Kidney epithelial cell (primary cell): ENCODE measurements at places on chromosomes 2 and 18.

DNA sequence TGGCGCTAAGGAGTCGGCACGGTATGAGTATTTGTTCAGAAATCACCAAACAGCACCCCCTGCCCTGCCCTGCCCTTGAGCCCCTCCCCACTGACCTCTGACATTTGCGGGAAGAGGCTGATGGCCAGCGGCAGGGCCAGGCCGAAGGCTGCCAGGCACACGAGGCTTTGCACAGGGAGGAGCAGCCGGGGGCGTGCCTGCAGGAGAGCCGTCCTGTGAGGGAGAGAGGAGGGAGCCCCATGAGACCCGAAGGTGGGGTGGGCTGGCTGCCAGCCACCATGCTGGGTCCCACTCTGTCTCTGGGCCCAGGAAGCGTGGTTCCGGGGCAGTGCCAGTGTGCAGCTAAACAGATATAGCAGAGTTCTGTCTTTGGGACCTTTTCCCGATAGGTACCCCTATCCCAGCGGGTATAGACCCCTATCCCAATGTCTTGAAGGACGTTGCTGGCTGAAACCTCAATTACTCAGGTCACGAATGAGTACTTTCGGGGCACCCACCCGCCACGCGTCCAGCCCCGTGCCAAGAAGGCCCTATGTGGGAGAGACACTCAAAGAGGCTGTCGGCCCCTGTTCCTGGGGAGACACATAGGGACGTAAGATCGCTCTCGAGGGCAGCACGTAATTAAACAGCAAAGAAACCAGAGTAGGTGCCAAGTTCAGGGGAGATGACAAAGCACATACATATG lies 43.9 kb downstream of the EMX1 start:
- no peak for DNase-seq

- no peak for DNase-seq
Observed at GRCh38 chr2:179275253-179276012, 10.8 kb upstream of the SESTD1 start.

GRCh38 chr2:135182190-135182589 lies 130.1 kb downstream of the RAB3GAP1 start:
- DNase-seq = no peak

- no peak for DNase-seq
Observed at GRCh38 chr2:134704173-134704572, 14.6 kb downstream of the TMEM163 start.

DNA sequence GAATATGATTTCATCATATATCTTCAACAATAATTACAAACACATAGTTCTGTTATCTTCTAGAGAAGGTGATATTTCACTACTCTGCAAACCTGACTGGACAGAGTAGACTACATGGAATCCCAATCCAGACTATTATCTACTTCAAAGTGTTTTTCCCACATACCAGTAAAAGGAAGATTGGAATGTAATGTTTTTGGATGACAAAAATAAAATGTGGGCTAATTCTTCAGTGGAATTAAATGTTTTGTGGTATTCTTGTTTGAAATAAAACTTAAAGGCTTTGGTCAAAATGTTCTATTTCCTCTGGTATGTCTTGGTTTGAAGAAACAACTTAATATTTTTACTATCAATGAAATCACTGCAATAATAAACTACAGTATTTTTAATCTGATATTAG lies 22.1 kb downstream of the COL5A2 start:
- no peak for DNase-seq

GRCh38 chr18:24126155-24126961 lies 12.5 kb upstream of the CABYR start:
- no peak for DNase-seq

DNA sequence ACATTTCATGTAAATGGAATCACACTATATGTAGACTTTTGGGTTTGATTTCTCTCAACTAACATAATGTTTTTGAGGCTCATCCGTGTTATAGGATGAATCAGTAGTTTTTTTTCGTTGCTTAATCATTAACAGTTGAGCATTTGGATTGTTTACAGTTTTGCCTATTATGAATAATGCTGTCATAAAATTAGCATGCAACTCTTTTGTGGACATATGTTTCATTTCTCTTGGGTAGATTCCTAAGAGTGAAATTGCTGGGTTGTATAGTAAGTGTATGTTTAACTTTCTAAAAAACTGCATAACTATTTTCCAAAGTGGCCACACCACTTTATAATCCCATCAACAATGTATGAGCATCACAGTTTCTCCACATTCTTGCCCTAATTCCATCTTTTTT lies 7.7 kb upstream of the RHBDD1 start:
- DNase-seq = no peak

GRCh38 chr18:2635586-2635985 lies 19.9 kb upstream of the SMCHD1 start:
- no peak for DNase-seq

GRCh38 chr2:38107738-38108410 lies 31.9 kb upstream of the CYP1B1 start:
- DNase-seq = no peak

GRCh38 chr2:216221811-216222210 lies 112.7 kb downstream of the XRCC5 start:
- DNase-seq = no peak

GRCh38 chr2:131417886-131418285 lies 53.9 kb upstream of the RAB6D start:
- DNase-seq = no peak

- DNase-seq = peak; percentile 9
Observed at GRCh38 chr2:166314022-166314759, 61.6 kb downstream of the SCN9A start.

DNA sequence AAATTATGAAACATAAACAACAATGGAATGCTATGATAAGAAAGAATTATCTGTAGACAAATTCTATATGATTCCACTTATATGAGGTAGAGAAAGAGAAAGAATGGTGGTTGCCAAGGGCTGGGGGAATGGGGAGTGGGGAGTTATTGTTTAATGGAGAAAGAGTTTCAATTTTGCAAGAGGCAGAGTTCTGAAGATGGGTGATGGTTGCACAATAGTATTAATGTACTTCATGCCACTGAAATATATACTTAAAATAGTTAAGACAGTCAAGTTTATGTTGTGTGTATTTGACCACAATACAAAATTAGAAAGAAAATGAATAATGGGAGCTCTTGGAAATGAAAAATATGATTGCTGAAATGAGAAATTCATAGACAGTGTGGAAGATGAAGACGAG lies 22.6 kb upstream of the FAM117B start:
- DNase-seq = no peak

DNA sequence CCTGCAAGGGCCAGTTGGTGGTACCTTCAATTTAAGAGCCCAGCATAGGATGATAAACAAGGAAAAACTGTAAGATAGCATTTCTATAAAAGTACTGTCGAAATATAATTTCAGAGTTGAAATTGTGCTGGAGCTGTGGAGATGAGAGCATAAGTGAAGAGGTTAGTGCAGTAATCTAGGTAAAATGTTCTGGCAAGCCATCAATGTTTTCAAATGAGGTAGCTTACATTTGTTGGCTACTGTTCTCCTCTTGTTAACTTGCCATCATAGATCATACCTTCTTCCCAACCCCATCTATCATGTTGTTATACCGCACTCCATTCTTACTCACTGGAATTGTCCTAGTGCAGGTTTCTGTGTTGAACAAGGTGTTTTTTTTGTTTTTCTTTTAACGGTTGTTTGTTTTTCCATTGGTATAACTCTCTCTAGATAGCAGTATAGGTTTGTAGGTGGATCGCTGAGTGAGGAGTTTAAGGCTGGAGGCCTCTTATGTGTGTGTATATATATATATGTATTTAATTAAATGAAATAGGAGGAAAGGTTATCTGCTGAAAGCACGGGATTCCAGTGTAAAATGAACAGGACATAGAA lies 40.5 kb downstream of the EHBP1 start:
- no peak for DNase-seq

DNA sequence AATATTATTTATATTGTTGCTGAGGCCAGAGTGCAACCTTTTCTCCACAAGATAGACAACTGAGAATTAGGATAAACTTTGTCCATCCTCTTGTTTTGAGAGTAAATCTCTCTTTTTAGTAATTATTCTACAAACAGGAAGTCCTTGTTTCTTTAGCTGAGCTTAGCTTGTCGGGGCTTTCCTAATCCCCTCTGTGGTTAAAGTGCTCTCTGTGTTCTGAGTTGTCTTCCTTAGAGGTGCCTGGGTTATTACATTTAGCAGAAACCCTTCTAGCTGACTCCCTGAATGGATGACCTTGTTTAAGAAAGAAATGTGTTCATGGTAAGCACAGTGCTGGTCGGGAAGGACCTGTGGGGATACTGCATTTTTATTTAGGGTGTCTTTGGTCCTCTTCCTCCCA lies 12.7 kb downstream of the USP39 start:
- DNase-seq = no peak

GRCh38 chr18:28177828-28178635 lies 1.1 kb upstream of the CDH2 start:
- no peak for DNase-seq

GRCh38 chr2:227818675-227819397 lies 5.2 kb downstream of the CCL20 start:
- DNase-seq = no peak

- no peak for DNase-seq
Observed at GRCh38 chr2:219731173-219731572, 103.7 kb downstream of the SLC4A3 start.

GRCh38 chr2:60497500-60497899 lies 56.0 kb downstream of the BCL11A start:
- DNase-seq = no peak

- DNase-seq = no peak
Observed at GRCh38 chr2:1649103-1650084, 94.9 kb downstream of the PXDN start.

DNA sequence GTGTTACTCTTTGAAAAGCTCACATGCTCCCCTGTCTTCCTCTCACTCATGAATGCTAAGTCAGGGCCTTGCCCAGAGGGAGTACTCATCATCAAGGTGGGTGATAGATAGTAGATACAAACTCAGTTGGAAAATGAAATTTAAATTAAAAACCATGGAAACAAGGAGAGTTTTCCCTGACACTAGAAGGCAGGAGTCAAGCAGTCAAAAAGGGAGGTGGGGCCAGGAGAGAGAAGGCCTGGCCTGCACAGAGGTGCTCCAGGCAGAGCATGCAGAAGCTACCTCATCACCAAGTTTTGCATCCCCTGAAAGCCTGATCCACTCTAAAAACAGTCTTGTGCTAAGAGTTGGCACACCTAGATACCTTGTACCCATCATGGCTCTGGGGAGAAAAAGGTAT lies 143.7 kb downstream of the MYO5B start:
- DNase-seq = no peak

- DNase-seq = no peak
Observed at GRCh38 chr2:33512112-33512511, 35.7 kb downstream of the RASGRP3 start.

- peak; percentile 77 for DNase-seq
Observed at GRCh38 chr2:197453914-197454398, 604 bp downstream of the COQ10B start.

GRCh38 chr2:216189410-216189809 lies 80.3 kb downstream of the XRCC5 start:
- DNase-seq = no peak

DNA sequence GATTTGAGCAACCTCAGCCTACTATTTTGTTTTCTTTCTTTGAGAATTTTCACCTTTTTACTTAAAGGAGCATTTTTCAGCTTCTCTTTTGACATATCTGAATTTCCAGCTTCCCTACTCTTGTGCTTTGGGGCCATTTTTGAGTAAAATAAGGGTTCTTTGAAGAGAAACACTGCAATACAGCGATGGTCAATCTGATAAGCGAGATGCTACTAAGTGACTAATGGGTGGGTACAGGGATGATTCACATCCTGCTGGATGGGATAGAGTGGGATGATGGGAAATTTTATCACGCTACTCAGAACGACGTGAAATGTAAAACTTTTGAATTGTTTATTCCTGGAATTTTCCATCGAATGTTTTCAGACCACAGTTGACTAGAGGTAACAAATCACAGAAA lies 211.5 kb downstream of the TMEM247 start:
- DNase-seq = no peak

DNA sequence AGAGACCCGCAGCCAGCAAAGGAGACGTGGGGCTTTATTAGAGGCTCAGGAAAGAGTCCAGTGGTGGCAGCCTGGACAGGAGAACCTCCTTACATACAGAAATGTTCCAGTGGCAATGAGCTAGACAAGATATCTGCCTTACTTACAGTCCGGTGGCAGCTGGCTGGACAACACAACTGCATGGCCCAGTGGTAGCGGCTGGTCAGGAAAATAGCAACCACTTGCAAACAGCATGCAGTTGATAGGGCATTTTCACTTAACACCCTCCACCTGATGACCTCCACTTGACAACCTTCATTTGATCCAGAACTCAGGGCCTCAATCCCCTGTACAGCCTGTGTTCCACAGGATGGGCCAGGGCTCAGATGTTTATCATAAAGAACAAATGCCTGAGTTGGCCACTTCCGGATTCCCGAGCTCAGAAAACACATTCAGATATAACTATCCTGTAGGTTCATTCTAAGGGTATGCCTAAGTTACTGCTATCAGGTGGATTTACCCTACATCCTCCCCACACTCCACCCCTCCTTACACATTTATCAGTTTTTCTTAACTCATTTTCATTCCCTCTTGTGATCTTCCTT lies 63.3 kb upstream of the ITPRID2 start:
- no peak for DNase-seq

- no peak for DNase-seq
Observed at GRCh38 chr2:226690461-226691024, 109.1 kb downstream of the IRS1 start.

- no peak for DNase-seq
Observed at GRCh38 chr2:169975221-169975620, 148.0 kb downstream of the UBR3 start.

DNA sequence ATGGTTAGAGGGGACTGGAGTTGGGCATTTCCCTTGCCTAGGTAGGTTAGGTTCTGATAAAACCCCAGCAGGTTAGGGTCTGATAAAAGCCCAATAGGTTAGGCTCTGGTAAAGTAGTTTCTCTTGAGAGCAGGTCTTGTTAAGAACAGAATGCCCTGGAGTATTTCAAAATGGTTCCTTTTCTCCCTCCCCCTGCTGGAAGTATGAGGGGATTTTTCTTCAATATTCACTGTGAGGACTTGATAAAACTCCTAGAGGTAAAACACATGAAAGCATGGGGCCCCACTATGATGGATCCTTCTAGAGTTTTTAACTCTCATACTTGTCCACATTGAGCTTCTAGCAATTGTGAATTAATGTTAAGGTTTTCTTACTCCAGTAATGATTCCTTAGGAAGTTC lies 27.6 kb downstream of the ANKAR start:
- DNase-seq = no peak

- DNase-seq = no peak
Observed at GRCh38 chr18:3067722-3068121, 54.8 kb upstream of the LPIN2 start.

DNA sequence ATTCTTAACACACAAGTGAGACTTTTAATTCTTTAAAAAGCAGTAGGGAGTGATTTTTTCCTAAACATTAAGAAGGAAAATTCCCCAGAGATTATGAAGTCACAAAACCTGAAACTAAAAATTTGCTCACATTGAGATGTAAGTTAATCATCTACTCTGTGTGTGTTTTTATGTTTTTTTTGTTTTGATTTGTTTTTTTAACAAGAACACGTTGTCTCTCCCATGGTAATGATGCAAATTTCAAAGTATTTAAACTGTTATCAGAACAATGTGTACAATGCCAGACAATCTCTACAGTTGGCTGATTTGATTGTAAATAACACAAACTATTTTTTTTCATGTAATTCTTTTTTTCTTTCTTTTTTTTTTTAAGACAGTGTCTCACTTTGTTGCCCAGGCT lies 71.5 kb downstream of the COLEC12 start:
- no peak for DNase-seq

- no peak for DNase-seq
Observed at GRCh38 chr18:23230686-23231085, 95.4 kb downstream of the CABLES1 start.
